Activated naive CD8-positive, alpha-beta T cell treated with anti-CD3 and anti-CD28 coated beads, Interleukin-2, amount 50 U/mL, for 16 hours (primary cell): ENCODE measurements at places on chromosomes 5 and 9.

DNA sequence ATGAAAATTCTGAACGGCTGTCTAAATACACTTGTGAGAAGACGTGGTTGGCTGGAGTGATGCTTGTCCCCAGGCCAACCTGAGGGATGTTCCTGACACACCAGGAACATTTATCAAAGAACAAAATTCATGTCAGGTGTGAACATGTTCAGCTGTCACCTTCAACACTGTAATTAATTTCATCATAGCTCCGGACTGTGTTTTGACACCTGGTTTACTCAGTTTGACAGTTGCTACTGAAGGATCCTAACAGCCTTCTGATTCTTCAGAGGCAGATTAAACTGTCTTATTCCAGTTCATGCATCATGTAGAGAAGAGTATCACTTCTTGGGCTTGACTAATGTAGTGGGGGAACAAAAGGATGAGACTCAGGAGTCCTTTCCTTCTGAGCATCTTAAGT, 134.1 kb downstream of the NPR3 start:
- no peak for DNase-seq

DNA sequence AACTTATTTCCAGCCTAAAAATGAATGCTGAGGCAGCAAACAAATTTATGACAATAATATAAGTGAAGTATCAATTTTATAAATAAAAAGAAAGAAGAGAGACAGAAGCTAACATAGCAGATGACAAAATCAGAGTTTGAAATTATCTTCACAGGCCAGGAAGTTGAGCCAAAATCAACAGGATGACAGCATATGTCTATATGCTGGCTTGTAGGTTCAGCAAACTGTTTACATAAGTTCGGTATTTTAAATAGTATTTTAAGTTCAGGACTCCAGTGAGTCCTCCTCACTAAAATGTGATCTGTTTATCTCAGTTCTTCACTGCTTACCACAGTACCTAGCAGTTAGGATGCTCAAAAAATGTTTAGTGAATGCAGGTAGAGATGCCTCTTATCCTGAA, 359.6 kb upstream of the SMC2 start:
- no peak for DNase-seq

DNA sequence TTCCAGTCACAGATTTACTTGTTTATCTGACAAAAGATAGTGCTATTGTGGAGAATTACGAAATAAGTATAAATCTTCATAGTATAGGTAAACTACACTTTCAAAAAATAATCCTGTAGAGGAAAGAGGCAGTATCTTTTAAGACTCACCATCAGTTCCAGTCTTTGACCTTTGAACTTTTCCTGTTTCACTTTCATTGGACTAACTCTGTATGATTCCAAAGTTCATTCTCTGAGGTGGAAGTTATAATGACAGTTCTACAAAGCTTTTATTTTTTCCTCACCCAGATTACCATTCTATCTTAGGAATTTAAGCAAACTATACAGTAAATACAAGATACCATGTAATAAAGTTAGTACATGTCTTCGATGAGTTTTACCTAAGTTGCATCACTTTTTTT, 901.3 kb upstream of the SEMA6A start:
- no peak for DNase-seq

- no peak for DNase-seq
These were observed 131.8 kb downstream of the TAF11L14 start for GRCh38 chr5:17766031-17766430.

DNA sequence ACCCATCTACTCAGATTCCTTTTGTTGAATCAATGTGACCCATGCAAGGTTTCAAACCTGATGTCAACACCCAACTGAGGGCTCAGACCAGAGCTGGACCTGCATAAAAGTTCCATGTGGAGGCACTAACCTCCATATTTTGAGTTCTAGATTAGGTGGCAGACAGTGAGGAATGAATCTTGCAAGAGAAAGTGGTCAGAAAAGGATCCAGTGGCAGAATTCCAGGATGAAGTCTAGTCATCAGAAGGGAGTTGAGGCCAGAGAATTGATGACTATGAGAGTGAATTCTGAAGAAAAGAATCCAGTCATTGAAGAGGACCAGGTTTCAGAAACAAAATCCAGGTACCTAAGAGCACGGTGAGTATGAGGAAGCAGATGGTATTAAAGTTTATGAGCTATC, 205.1 kb upstream of the RGMB start:
- DNase-seq: no peak

DNA sequence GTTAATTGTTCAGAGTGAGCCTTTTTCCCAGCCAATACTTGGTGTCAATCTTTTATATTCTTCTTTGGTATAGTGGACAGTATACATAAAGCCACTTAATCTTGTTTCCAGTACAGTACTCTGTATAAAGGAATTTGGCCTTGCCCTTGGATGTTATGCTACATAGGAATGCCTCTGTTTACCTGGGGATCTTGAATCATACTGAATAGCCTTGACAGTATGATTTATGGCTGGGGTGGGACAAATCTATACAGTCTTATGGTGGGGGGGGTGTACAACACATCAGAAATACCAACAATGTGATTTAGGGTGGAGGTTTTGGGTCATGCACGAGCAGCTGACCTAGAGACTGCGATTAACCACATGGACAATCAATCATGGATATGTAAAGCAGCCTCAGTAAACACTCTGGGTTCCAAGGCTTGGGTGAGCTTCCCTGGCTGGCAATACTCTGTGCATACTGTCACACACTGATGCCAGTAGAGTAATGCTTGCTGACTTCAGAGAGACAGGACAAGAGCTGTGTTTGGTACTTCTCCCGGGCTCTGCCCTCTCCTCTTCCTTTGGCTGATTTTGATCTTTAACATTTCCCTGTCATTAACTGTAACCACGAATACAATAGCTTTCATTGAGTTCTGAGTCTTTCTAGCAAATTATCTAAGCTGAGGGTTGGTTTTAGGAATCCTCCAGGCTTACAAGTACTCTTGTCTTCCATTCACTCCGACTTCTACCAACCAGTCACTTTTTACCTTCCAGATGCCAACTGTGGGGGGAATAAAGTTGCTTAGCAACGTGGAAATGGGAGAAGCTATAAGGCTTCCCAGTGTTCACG, 84.6 kb downstream of the IARS1 start:
- no peak for DNase-seq

GRCh38 chr9:95463148-95464060, 53.4 kb downstream of the PTCH1 start:
- DNase-seq: no peak

DNA sequence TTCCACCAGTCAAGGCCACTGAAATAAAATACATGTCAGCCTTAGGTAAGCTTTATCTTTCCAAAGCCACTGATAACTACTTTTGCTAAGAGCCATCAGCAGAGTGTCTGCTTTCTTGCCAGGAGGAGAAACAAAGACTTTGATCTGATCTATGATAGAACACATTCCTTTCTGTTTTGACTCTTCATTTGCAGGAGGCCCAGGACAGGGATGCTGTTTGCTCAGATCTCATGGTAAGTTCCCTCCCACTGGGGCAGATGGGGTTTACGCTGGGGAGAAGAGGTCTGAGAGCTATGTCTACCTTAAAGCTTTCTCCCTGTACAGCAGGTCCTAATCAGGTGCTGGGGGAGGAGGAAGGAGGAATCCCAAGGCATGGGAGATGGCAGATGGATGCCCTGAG, 497.6 kb downstream of the NTRK2 start:
- no peak for DNase-seq

DNA sequence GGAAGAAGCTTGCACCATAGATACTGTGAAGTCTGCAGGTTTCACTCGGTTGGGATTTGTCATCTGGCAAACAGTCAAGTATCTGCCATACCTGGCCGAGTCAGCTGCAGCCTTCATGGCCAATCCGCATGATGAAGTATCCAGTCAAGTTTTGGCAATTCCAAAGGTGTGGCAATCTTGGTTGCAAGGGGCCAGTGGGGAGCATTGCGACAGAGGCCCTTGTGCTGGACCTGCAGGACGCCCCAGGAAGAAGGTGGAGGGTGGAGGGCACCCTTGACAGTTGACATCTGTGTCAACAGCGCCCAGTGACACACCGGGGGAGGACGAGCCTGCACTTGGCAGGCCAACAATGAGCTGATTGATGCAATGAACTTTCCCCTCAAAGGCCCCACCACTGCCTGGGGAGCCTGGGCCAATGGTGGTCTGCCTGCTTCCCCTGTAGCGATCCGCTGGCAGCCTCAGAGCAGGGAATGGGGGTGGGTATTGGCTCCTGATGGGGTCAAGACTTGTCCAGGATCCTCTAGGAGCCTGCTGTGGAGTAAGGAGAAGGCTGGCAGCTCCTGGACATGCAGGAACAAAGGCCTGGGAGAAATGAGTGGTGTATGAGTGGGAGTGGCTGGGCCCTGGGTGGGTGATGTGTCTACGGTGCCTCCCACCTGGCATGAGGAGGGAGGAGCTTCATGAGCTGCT, 122.8 kb upstream of the PITX1 start:
- no peak for DNase-seq

DNA sequence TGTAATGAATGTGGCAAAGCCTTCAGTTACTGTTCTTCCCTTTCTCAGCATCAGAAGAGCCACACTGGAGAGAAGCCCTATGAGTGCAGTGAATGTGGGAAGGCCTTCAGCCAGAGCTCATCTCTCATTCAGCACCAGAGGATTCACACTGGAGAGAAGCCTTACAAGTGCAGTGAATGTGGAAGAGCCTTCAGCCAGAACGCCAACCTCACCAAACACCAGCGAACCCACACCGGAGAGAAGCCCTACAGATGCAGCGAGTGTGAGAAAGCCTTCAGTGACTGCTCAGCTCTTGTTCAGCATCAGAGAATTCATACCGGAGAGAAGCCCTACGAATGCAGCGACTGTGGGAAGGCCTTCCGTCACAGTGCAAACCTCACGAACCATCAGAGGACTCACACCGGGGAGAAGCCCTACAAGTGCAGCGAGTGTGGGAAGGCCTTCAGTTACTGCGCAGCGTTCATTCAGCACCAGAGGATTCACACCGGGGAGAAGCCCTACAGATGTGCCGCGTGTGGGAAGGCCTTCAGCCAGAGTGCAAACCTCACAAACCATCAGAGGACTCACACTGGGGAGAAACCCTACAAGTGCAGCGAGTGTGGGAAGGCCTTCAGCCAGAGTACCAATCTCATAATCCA, 6.8 kb downstream of the RPL12 start:
- DNase-seq: no peak

- DNase-seq: no peak
These were observed 251.5 kb downstream of the COX7C start for GRCh38 chr5:86869268-86869667.

- DNase-seq: no peak
These were observed 36.6 kb downstream of the ERMP1 start for GRCh38 chr9:5796298-5796697.

DNA sequence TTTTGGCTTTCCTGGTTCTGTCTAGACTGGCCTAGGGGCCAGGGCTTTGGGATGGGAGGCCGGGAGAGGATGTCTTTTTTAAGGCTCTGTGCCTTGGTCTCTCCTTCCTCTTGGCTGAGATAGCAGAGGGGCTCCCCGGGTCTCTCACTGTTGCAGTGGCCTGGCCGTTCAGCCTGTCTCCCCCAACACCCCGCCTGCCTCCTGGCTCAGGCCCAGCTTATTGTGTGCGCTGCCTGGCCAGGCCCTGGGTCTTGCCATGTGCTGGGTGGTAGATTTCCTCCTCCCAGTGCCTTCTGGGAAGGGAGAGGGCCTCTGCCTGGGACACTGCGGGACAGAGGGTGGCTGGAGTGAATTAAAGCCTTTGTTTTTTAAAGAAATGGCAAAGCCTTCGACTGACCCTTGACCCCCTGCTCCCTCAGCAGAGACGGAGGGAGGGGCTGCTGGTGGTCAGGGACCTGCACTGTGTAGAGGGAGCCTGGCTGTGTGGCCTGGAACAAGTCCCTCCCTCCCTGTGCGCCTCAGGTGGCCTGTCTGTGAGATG, 11.1 kb downstream of the FPGS start:
- DNase-seq: no peak

- no peak for DNase-seq
These were observed 33.2 kb upstream of the PCDHB1 start for GRCh38 chr5:141017943-141018342.

GRCh38 chr5:97118261-97119006, 24.0 kb downstream of the LIX1 start:
- DNase-seq: no peak

DNA sequence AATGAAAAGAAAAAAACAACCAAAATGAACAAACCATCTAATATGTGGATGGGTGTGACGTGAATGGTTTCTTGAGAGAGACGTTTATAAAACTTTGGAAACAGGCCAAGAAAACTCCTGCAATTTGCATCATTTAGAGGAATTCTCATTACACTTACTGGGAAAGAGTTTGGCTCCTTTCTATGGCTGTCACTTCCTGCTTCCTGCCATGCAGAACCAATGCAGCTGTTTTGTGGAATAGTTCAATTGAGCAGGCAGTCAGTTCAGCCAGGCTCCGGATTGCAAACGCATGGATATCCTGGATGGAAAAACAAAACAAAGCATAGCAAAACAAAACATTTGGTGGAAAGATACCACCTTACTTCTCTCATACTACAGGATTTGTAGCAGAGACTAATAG, 36.6 kb downstream of the FAM114A2 start:
- no peak for DNase-seq

- DNase-seq: no peak
These were observed 117.7 kb upstream of the MSX2 start for GRCh38 chr5:174606646-174607045.

DNA sequence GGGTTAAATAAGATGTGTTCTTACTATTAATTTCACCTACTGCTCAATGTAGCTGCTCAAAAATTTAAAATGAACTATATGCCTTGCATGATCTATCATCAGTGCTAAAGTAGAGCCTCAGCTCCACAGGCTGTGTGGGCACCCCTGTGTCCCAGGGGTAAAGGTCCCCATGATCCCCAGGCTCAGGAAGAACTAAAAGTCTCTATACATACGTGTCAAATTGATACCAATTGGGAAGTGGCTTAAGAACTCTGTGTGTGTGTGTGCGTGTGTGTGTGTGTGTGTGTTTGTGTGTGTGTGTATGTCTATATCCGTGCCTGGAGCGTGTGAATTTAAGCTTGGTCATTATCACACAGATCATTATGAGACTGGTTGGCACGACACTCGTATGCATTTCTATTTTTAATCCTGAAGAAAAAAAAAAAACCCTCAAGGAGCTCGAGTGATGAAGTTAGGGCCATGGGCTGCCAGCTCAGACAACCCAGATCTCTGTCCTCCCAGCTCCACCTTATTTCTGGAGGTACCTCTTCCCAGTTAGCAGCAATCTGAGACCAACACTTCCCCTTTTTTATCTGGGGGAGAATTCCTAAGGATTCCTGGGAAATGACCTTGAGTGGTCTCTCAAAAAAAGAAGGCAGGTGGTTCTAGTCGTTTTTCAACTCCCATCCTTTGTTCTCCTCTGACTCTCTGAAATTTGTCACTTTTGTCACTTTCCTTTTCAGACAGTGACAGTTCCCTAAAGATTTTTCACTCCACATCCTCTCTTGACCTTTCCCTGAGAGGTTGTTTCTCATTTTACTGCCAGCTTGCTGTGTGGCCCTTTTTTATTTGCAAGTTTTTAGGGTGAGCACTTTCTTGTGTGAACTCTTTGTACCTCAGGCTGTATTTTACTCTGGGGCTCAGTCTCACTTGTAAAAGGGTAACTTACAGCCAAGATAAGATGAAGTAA, 45.7 kb upstream of the CTXN3 start:
- no peak for DNase-seq
